NCI-H1694 (cell line): ENCODE measurements at places on chromosomes 6 and 20.

- DNase-seq = no peak
These were observed 103.2 kb upstream of the GRIK2 start for GRCh38 chr6:101290346-101290745.

DNA sequence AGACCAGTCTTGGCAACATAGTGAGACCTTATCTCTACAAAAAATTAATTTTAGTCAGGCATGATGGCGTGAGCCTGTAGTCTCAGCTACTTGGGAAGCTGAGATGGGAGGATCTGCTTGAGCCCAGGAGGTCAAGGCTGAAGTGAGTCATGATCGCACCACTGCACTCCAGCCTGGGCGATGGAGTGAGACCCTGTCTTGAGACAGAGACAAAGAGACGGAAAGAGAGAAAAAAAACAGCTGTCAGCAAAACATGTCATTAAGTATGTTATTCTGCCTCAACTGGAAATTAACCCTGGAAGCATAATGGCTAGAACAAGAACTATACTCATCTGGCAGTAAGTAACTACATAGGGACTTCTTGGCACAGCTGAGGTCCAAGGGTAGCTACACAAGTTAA lies 7.2 kb downstream of the MMS22L start:
- DNase-seq = no peak

GRCh38 chr6:128491610-128492206 lies 28.7 kb downstream of the PTPRK start:
- DNase-seq = peak; percentile 44

- DNase-seq = no peak
These were observed 158.8 kb downstream of the CDH26 start for GRCh38 chr20:60117065-60117464.

DNA sequence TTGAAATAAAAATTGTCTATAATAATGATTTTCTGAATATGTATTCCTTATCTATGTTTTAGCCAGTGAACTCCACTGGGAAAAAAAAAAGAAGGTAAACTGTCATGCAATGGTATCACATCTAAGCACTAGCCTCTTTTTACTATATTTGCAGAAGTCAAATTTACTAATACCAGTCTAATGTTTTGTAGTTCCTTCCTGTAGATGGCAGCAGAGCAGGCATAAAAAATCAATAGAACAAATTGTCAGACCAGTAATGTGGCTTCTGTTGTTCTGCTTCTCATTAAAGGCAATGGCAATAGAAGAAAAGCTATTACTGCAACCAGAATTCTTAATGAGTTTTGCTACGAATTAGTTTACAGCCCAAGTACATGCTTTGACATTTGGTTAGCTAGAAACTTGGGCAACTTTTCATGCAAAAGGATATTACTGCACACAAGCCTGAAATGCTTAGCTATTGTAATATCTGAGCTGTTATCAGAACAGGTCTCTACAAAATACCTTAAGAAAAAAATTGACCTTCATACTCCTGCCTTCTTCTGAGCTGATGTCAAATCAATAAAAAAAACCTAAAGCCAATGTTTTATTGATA lies 476.9 kb downstream of the KHDRBS2 start:
- DNase-seq = no peak

DNA sequence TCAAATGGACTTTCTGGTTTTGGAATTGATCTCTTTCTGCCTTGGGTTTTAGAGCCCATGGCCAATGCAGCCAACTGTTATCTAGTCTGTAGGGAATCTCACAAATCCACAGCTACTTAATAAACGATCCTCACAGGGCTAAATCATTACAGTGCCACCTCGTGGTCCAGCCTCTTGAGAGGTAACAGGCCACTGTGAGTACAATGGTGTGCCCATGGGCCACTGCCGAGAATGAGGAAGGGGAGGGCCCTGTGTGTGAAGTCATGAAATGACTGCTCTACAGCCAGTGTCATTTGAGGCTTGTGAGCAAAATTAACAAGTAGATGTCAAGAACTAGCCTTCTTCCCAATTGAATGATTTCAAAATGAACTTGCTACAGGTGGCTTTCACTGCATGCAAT lies 54.3 kb upstream of the GMPR start:
- DNase-seq = peak; percentile 29

DNA sequence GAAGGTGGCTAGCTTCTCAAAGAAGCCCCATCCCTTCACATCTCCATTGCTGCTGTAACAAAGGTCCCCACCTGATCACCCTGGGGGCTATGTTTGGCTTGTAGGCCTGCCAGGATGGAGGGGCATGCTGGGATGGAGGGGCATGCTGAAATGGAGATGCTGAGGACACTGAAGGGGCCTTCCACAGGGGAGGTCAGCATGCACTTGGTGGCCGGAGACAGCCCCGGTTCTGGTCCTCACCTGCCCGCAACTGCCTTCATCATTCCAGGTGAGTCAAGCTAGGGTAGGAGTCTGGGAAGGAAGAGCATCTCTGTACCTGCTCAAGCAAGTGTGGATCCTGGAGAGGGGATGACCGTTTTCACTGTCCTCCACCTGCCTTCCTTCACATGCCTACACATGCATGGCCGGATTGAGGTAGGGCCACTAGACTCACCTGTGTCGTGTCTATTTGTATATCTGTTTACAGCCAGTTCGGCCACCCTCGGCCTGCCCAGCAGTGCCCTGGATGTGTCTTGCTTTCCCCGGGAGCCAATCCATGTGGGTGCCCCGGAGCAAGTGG lies 6.0 kb downstream of the L3MBTL1 start:
- no peak for DNase-seq

GRCh38 chr20:19588241-19588640 lies 169.8 kb upstream of the RIN2 start:
- DNase-seq = no peak

DNA sequence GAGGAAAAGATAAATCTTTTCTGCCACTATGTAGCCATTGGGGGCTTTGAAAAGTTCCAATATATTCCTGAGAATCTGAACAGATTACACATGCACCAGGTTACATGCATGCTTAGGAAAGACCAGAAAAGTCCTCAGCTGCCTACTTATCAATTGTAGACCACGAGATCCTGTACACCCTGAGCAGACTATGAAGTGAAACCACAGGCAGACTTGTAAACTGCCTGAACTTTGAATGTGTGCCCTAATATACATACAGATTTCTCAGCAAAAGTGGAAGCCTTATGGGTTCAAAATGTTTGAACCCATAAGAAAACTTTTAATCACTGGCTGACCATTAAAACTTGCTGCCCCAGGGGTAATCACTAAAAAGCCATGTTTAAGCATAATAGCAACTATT lies 273.5 kb upstream of the RUNX2 start:
- no peak for DNase-seq

GRCh38 chr6:132400555-132400882 lies 756 bp downstream of the MOXD1 start:
- DNase-seq = no peak

DNA sequence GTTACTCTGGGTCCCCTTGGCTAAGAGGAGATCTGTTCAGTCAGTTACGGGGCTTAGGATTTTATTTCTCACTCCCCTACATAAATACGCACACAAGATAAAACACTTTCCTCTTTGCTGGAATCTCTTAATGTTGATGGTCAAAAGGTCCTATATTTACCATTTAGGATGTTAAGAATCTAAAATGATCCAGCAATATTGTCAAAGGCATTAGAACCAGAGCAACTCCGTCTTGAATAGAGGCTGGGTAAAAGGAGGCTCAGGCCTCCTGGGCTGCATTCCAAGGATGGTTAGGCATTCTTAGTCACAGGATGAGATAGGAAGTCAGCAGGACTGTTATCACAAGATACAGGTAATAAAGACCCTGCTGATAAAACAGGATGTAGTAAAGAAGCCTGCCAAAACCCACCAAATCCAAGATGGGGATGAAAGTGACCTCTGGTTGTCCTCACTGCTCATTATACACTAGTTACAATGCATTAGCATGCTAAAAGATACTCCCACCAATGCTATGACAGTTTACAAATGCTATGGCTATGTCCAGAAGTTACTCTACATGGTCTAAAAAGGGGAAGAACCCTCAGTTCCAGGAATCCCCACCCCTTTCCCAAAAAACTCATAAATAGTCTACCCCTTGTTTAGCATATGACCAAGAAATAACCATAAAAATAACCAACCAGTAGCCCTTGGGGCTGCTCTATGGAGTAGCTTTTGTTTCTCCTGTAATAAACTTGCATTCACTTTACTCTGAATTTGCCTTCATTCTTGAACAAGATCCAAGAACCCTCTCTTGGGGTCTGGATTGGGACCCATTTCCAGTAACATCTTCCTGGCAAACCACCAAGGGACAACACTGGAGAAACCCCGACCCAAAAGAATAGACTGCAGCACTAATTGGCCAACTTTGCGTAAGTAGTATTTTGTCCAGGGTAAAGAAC lies 107.5 kb downstream of the DTNBP1 start:
- DNase-seq = no peak

GRCh38 chr6:36914227-36914794 lies 28.6 kb downstream of the C6orf89 start:
- no peak for DNase-seq

GRCh38 chr6:43455531-43456428 lies at the start of gene DLK2:
Gene DLK2 (minus strand): TSS chr6:43455548. CDS start chr6:43454825, 723 bp downstream.
- DNase-seq = no peak

DNA sequence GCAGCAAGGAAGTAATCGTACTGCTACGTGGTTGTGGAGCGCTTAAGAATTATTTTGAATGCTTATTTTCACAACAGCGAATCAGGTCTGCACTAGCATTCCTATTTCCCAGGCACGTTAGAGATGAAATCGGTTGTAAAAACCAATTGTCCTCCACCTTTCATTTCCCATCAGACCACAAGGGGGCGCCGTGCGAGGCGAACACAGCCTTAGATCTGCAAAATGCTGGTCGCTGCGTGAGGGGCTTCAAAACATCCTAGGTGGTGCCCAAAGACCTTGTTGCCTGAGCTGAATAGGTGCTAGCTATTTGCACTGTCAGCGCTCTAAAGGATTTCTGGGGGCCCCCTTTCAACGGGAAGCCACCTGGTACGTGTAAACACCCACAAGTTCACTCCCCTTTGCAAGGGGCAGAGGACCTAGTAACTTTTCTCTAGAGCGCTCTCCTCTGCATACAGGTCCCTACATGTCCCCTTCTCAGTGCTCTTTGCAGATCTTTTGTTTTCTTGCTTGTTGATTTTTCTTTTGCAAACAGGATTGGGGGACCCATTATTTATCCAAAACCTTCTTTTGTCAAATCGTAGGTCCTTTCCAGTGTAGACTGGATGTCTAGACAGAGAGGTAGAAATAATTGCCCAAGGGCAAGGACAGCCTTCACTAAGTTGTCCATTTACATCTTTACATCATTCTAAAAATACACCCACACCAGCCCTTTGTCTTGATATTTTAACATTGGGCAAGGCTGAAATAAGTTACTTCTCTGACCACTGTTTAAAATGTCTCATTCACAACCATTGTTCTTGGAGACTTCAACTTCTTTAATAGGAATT lies 59.8 kb downstream of the NEDD9 start:
- peak; percentile 52 for DNase-seq
